Hematopoietic multipotent progenitor cell treated with erythropoietin and hydrocortisone succinate and interleukin-3 and kit ligand, for 15 days (in vitro differentiated cells): ENCODE measurements at places on chromosomes 11 and 22.

- no peak for DNase-seq
Measured at GRCh38 chr22:37618674-37619073, 10.0 kb downstream of the GGA1 start.

- DNase-seq = no peak
Measured at GRCh38 chr22:49303061-49303735, 524.5 kb downstream of the BRD1 start.

- no peak for DNase-seq
Measured at GRCh38 chr11:86089659-86090058, 20.8 kb upstream of the PICALM start.

DNA sequence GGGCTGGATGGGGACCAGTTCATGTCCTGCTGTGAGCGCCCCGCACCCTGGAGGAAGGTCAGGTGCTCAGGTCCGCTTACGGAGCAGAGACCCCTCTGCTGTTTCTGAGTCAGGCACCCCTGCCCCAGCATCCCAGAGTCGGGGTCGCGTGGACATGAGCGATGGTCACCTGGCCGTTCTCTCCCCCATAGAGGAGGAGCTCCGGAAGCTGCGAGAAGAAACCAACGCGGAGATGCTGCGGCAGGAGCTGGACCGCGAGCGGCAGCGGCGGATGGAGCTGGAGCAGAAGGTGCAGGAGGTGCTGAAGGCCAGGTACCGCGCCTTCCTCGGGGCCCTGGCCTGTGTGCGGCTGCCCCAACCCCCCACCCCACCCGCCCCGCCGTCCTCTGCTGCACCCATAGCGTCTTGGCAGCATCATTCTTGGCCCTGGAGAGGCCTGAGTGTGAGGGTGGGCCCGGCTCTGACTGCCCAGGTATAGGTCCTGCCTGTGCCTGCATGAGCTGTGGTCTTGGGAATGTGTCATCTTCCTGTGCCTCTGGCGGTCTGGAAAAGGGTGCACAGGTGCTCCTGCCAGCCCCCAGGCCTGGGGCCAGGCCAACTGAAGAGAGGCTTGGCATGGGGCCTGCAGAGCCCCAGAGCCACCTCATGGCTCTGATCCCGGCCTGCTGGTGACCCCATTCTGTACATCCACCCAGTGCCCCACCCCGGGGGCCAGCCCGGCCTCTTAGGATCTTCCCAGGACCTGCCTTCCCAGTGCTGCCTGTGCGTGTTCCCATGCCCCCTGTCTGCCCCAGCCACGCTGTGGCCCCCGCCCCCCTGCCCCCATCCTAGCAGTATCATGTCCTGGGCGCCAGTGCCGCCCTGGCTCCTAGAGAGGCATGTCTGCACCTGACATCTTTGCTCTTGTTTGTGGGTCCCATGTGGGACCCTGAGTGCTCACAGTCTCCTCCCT is 38.1 kb downstream of the GRAMD4 start:
- DNase-seq = no peak

GRCh38 chr11:64219354-64219684 is 6.7 kb downstream of the TRPT1 start:
- no peak for DNase-seq

DNA sequence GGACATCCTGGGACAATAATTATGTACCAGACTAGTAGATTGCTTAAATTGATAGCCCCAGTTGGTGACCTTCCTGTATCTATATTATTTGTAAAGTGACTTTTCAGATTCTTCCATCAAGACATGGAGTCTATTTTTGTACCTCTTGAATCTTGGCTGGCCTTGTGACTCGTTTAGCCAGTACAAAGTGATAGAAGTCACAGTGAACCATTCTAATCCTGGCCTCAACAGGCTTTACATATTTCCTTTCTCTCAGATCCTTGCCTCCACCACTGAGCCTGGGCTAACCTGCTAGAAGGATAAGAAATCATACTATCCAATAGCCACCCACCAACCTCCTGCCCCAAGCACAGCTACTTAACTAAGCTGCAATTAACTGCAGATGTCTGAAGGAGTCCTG is 37.5 kb upstream of the SLC6A5 start:
- DNase-seq = no peak

DNA sequence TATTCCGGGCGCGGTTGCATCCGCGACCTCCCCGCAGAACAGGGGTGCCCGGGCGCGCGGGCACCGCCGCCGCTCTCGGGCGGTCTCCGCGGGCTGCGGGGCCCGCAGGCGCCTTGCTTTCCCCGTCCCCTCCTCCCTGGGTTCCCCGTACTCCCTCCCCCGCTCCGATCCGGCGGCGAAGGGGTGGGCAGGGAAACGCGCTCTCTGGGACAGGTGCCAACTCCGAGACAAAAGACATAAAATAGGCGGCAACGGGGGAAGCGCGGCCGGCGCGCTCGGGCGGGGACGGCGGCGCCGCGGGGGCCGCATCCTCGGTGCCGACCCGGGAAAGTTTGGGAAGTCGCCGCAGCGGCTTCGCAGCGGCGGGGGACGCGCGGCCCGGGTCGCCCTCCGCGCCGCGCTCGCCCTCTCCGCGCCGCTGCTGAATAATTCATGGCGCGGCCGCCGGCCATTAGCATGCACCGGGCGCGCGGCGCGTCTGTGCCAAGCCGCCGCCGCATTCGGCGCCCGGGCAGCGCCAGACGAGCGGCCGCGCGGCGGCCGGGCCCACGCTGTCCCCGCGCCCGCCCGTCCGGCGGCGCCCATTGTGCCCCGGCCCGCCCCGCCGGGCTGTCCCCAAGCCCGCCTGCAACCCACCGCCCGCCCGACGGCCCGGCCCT is 78.7 kb upstream of the PPARA start:
- DNase-seq = peak; percentile 72

DNA sequence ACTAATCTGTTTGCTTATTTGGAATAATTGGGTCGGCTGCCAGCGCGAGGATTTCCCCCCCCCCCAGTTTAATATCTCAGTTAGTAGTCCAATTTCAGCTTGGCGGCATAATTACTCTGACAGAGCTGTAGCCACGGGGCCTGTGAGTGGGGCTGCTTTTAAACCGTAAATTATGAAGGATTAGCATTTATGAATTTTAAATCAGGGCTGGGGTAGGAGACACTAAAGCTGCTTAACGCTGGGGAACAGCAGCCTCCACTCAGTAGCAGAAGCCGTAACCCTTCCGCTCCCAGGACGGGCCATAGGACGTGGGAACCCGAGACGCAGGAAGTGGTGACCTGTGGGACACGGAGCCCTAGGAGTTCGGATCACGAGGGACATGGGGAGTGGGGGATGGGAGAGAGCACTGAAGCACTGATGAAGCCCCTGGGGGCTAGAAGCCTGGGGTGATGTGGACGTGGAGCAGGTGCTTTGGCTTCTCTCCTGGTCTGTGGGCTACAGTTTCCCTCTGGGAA is 66.2 kb upstream of the LMO1 start:
- no peak for DNase-seq

GRCh38 chr11:114397349-114397982 is 2.8 kb downstream of the C11orf71 start:
- DNase-seq = no peak

- DNase-seq = no peak
Measured at GRCh38 chr11:107810875-107811274, 47.7 kb downstream of the SLC35F2 start.

DNA sequence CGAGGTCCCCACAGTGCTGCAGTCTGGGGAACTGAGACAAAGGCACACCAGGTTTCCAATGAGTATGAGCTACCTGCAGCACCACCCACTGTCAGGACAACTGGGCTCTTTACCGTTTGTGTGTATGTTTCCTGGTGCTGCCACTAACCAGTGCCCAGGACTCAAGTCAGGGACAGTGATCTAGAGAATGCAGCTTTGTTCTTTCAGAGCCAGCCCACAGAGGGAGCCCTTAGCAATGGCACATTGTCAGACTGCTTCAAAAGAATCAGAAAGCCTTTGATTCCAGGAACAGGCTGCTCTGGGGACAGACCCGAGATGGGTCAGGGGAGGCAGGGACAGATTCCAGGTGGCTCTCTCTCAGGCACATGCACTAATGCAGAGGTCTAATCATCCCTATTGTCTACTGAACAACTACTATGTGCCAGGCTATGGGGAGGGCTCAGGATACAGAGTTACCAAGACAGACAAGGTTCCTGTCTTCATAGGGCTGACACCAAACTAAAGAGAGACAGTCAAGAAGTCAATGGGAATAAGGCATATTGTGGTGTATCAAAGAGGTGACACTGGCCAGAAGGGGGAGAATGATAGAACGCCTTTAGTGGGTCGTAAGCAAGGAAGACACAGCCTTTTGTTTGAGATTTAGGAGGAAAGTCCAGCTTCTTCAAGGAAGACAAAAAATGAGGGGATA is 103.7 kb downstream of the VPREB1 start:
- DNase-seq = no peak

DNA sequence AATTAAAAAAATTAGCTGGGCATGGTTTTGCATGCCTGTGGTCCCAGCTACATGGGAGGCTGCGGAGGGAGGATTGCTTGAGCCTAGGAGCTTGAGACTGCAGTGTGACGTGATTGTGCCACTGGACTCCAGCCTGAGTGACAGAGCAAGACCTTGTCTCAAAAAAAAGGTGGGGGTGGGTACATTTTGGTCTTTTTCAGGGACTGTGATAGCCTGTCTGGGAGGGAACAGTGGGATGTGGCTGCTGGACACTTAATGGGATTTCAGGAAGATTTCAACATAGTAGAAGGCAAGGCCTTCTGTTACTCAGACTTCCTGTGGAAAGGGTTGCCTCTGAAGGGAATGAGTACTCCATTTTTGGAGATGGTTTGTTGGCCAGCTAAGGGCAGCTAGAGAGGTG is 40.6 kb downstream of the RELT start:
- DNase-seq = no peak

- DNase-seq = no peak
Measured at GRCh38 chr11:33377412-33378370, 120.5 kb downstream of the HIPK3 start.

GRCh38 chr11:125074511-125075241 is 11.6 kb downstream of the SLC37A2 start:
- DNase-seq = no peak

DNA sequence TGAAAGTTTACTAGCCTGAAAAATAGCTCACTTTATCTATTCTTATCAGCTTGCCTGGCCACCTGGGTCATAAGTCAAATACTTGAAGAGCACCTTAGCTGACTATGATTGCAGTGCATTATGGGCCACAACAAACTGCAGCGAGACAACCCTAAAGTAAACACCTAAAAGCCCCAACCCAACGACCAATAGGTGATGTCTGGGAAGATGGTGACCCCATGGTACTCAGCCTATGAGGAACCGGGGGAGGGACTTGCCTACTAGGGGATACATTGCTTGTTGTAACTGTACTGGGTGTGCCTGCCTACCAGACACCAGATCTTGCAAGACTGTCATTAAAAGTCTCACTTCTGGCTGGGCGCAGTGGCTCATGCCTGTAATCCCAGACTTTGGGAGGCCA is 35.6 kb upstream of the APOBEC3A start:
- no peak for DNase-seq

DNA sequence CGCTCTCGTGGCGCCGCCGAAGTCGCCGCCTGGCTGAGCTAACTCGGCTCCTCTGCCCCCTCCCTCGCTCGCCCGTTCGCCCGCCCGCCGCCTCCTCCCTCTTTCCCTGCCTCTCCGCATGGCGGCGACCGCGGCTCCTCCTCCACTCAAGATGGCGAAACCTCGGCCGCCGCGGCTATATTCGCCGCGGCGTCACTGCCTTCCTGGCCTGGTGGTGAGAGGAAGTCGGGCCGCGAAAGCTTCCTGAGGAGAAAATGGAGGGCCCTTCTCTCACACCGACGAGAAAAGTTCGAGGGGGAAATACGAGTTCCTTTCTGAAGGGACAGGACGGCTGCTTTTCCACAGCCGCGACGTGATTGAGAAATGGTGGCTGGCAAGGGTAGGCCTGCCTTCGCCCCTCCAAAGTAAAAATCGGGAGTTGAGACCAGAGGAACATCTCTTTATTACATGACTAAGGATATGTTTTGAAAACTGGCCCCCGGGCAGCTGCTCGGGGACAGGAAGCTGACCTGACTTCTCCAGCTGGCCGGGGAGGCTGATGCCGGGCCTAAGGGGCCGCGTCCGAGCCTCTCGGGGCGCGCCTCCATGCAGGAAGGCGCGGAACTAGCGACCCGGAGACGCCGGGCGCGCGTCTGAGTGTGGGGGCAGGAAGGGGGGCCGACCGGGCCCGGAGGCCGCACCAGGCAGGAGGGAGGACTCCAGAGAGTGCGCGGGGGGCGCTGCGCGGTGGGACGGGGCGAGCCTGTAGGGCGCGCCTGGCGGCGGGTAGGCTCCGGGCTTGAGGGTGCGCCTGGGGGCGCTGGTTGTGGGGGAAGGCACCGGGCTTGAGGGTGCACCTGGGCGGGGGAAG is at the start of gene DDX6:
TSS of gene DDX6 (minus strand) at position 54 of the 850 bp plus-strand sequence. CDS start 4,913 bp downstream, outside the sequence.
- peak; percentile 85 for DNase-seq

DNA sequence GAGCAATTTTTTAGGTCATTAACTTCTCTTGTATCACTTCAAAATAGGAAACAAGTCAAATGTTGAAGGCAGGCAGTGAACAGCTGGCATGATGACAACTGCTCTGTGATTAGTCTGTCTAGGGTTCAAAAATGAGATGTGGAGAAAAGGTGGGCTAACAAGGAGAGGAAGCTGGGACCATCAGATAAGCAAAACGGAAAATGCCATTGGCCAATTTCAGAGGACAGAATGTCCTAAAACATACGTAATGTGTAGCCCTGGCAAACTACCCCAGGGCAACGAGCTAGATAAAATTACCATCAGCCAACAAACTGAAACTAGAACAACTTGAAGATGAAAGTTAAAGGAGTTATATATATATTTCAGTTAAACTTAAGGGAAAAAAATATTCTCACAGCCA is 93.2 kb downstream of the RELT start:
- no peak for DNase-seq

DNA sequence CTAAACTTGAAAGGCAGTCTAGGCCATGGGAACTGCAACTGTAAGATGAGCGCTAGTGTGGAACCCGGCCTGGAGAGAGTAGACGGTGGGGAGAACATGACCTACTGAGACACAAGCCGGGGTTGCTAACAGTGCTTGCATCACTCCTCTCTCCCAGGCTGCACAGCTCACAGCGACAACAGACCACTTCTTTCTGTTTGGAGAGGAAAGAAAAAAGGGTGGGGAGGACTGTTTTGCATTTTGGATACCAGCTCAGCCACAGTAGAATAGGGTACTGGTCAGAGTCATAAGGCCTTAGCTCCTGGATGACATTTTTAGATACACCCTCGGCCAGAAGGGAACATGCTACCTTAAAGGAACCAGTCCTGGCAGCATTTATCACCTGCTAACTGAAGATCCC is 22.2 kb upstream of the OR52M1 start:
- DNase-seq = no peak

DNA sequence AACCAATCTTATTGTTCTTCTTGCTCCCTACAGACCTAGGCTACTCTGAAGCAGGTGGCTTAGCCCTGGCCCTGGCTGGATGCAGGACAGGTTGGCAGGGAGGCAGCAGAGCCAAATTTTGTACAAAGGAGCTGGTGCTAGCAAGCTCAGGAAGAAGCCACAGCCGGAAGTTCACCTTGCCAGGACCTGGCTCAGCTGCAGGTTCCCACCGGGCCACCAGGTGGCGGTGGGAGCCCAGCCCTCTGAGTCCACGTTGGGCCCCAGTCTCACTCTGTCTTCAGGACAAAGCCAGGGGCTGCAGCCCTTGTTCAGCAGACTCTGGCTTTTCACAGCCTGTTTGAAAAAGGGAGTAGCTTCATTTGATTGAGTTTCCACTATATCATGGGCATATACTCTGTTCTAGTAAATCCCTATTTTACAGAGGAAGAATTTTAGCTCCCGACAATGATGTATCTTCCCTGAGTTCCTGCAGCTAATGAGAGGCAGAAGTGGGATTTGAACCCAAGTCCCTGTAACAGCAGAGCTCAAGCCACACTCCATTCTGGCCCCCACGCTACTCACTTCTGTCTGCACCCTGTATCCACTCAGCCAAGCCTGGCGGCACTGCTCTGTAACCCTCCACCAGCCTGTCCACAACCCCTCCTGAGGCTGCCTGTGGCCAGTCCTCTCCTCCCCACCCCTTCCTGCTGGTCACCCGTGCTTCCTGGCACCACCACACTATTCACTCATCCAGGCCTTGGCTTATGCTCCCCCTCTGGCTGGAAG is 3.3 kb downstream of the TKFC start:
- DNase-seq = peak; percentile 87
